ENCODE measurements at places on chromosomes 5 and 9. TPM values are rescaled to one million over a fixed set of nuclear protein-coding genes. Genes with fewer than 3 reads are reported as not detected.

The ARL14EPL gene
- total RNA-seq: not detected

The SH3RF2 gene
- total RNA-seq: not detected

The ROPN1L gene
- total RNA-seq: 0.22 TPM

The EQTN gene
- total RNA-seq: not detected

The C1QTNF2 gene
- total RNA-seq: not detected

The TTC23L gene
- 0.24 TPM for total RNA-seq

The MRPS2 gene
- 66.7 TPM for total RNA-seq

The HRH2 gene
- total RNA-seq: 29.6 TPM

The TAF11L5 gene
- total RNA-seq: not detected

The HMGXB3 gene
- 36.8 TPM for total RNA-seq

GRCh38 chr9:114501796-114502682, 3.2 kb downstream of the WHRN start:
- DNase-seq: no peak

- no peak for DNase-seq
Observed at GRCh38 chr9:86943201-86944113, 3.8 kb downstream of the GAS1 start.

DNA sequence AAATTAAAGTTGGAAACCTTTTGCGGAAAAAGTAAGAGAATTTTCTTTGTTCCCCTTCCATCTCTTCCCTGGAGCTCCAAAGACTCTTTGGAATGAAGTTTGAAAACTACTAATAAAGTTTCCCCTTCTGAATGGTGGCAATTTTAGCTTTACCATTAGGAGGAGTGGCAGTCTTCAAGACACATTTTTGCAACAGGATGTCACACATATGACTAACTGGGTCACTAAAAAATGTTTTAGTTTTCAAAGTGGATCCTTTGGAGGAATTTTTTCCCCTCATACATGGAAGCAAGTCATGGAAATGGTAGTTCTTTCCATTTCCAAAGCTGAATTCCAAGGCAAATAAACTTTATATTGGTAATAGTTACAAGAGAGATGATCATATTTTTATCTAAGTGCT, 15.6 kb downstream of the FBXO4 start:
- DNase-seq: no peak

GRCh38 chr9:137313326-137313936, 11.4 kb upstream of the NRARP start:
- peak; percentile 42 for DNase-seq

DNA sequence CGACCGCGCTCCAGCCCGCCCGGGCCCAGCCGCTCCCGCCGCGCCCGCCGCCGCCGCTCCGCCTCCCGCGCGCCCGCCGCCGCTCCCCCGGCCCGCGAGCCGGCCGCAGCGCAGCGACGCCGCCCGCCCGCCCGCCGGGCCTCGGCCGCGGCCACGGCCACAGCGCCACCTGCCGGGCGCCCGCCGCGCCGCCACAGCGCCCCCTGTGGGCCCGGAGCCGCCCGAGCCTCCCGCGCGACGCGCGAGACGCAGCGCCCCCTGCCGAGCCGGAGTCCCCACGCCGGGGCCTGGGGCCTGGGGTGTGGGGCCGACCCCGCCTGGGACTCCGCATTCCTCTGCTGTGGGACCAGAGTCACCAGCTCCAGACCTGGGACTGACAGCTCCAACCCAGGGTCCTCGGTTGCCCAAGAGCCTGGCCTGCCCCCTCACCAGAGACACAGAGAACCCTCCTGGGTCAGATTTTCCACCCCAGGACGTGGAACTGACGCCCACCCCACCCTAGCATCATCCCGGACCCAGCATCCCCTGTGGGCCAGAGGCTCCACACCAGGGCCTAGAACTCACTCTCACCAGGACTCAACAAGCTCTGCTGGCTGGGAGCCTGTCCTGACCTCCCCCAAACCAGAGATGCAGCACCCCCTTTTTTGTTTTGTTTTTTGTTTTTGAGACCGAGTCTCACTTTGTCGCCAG, at the start of gene RAPGEF1:
TSS of gene RAPGEF1 (minus strand) at position 118 of the 690 bp plus-strand sequence. CDS start 246 bp downstream, outside the sequence.
- DNase-seq: peak; percentile 81

DNA sequence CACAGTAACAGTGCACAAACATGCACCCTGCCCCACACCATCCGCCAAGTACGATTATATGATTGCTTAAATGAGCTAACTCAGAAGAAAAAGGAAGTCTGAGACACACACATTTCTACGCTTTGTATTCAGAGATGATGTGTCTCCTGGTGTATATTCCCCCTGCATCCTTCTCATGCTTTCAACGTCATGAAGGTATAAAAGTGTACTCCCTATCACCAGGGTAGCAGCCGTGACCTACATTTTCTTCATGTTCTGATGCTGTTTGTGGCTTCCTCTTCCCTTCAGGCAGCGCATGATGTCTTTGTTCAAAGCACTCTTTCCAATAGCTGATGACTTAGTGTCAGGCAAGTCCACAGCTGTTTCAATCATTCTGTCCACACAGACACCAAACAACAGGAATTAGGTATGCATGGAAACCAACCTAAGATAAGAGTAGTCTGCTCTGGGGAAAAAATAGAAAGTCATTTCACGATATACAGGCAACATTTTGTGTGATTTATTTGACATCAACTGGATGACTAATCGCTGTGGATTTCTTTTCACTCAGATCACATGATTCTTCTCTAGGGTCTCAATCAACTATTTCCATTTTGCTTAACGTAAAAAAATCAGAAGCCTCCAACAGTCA, 269.4 kb upstream of the PTGER4 start:
- peak; percentile 92 for DNase-seq

DNA sequence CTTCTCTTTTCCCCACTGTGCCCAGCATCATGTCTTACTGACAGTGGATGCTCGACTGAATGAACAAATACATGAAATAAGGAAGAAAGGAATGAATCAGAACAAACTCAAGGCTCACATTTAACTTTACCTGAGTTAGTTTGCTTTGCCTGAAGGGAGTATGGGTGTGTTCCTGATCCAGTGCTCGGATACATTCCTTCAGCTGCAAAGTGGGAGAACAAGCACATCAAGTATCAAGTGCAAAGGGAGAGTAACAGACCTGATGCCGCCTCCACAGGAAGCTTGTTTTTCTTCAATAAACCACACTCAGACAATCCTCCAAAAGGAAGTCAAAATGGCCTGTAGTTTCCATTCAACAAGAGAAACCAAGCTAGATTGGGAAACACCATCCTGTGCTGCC, 66.1 kb downstream of the KIF24 start:
- DNase-seq: no peak

- DNase-seq: no peak
Observed at GRCh38 chr9:94082553-94082952, 1.7 kb upstream of the PTPDC1 start.

DNA sequence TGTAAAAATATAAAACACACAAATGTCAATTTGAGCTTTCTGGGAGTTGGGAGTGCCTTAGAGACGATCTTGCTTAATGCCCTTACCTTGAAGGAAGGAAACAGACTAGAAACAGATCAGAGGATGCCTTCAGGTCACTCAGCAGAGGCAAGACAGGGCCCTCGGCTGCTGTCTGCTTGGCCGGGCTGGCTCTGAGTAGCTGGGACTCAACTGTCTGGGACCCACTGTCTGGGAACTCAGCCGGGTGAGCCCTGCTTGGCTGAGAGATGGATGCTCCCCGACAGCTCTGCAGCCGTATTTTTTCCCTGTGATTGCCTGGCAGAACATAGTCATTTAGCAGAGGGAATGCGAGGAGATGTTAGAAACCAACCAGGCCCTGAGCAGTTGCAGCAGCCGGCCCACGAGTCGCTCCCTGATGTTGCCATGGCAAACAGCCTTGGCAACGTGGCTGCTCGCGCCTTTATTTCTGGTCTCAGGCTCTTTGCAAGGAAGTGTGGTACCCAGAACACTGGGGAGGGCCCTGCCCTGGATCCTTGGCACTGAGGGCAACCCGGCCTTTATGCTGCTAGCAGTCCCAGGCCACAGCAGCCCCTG, 10.9 kb downstream of the PPARGC1B start:
- DNase-seq: no peak

DNA sequence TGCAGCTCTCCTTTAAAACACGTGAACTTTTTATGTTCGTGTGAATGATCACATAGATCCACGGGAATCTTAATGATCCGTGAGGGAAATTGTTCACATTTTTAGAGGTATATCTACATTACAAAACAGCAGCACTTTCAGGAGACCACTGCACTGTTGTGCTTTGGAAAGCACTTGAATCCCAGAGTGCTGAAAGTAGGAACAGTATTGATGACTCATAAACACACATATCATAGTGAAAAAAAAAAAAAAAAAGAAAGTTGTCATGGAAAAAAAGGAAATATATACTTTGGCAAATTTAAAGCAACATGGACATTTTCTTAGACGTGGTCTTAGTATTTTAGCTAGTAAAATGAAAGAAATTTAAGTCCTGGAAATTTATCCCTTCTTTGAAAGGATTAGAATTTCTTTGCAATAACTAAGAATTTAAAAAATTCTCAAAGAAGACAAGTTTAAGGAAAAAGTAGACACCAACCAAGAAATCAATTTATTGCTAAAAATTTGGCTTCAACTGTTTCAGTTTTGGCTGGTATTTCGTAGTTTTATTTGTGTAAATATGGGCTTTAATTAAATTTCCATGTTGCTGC, 55.4 kb downstream of the ADGRV1 start:
- DNase-seq: no peak

DNA sequence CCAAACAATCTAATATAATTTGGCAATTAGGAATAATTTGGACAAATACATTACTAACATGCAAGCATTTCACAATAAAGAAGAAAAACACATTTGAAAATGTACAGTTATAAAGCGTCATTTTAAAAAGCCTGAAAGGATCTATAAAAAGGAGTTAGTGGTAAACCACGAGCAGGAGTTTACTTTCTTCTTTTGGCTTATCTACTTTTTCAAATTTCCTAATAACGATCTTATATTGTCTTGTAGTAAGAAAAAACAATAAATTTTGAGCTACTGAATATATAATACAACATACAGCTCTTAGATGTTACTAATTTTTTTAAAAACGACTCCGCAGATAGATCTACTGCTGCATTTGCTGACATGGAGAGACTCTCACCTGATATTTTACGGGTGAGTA, 79.9 kb downstream of the SMIM23 start:
- no peak for DNase-seq

- no peak for DNase-seq
Observed at GRCh38 chr5:180208435-180209081, 453 bp downstream of the RASGEF1C start.

- no peak for DNase-seq
Observed at GRCh38 chr5:36494841-36495601, 111.4 kb upstream of the SLC1A3 start.

- no peak for DNase-seq
Observed at GRCh38 chr5:156354571-156354970, 27.6 kb downstream of the SGCD start.

DNA sequence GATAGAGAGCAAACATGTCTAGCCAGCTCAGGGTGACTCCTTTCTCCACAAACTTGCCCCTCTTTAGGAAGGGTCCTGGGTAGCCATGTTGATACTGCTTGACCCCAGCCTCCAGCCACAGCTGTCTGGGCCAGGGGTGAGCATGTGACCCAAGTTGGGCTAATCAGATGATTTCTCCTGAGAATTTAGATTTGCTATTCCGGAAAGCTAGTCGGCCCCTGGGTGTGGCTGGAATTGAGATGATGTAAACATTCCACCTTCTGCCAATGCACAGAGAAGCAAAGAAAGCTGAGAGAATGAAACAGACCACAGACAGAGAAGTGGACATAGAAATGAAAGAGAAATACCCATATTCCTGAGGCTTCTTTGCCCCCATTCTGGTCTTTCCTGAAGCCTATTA, 17.8 kb upstream of the B4GALT1 start:
- DNase-seq: no peak

DNA sequence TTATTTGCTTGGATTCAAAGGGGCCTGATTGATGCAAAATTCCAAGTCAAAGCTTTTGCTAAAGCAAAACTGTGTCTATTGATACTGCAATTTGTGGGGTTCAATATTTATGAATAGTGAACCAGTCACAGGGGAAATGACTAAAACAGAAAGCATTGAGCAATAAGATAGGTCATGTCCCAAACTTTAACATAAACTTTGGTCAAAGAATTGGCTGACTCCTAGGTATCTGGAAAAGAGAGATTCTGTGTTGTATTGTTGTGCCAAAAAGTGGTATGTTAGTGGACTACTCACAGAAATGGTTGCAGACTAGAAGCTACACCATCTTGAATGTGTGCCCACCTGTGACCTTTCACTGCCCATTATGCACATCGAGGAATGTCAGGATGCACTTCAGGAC, 585.5 kb upstream of the RGMB start:
- DNase-seq: no peak
